Fibroblast of villous mesenchyme (primary cell): ENCODE measurements at places on chromosomes 16 and 17. TPM values are rescaled to one million over a fixed set of nuclear protein-coding genes. Genes with fewer than 3 reads are reported as not detected.

DNA sequence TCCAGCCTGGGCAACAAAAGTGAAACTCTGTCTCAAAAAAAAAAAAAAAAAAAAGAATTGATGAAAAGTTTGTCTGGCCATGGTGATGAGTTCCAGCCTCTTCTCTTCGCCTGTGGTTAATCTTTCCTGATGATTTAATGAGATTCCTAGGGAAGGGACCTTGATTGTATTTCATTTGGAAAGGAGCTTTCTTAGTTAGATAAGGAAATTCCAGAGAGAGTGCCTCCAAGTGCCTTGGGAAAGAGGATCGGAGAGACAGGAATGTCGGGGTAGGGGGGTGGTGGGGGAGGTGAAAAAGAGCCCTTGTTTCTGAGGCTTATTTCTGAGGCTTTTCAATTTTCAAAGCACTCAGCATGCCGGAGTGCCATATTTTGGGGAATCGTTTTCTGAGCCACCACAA lies 93.2 kb upstream of the SIAH1 start:
- DNase-seq, result peak; percentile 58

DNA sequence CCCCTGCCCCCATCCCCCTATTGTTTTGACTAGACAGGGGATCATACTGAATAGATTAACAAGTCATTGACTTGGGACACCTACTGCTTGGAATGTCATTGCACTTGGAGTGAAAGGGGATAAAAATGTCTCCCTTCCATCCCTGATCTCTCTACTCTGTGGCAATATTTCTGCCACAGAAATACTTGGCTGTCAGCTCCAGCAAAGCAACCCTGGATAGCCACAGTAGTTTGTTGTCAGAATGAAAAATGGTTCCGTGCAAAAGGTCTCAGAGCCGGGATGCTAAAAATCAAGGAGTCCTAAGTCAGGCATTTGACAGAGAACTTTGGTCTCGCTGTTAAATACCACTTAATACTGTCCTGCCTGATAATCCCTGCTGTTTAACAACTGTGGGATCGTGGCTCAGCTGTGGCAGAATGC lies 722.0 kb upstream of the SOX9 start:
- peak; percentile 67 for DNase-seq

DNA sequence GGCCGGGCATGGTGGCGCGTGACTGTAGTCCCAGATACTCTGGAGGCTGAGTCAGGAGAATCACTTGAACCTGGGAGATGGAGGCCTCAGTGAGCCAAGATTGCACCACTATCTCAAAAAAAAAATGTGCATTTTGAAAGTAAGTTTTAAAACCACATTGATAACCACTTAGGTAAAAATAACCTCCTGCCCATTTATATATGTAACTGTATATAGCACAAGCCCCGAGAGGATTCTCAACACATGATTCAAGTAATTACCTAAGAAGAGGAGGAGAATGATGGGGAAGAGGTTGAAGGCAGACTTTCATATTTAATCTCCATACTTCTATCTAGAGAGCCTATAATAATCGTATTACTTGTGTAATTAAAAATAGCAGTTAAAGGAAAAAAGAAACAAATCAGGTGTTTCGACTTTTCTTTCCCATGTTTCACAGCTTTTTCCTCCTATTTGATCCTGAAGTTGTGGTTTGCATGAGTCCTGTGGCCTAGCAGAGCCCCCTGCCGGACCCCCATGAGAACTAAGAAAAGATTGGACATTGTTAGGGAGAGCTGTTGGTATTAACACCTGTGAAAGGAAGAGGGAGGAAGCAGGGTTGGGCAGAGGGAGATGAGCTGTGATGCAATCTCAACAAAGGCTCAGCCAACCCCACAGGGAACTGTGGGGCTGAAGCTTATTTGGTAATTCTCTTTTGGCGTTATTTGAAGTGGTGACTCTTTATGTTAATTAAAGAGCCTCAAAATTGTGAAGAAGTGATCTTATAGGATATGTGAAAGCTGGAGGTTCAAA lies 22.1 kb downstream of the PMFBP1 start:
- no peak for DNase-seq

GRCh38 chr17:48246612-48247011 lies 139.0 kb downstream of the SNX11 start:
- no peak for DNase-seq

GRCh38 chr17:32288615-32289014 lies 23.0 kb downstream of the RHBDL3 start:
- DNase-seq, result no peak

DNA sequence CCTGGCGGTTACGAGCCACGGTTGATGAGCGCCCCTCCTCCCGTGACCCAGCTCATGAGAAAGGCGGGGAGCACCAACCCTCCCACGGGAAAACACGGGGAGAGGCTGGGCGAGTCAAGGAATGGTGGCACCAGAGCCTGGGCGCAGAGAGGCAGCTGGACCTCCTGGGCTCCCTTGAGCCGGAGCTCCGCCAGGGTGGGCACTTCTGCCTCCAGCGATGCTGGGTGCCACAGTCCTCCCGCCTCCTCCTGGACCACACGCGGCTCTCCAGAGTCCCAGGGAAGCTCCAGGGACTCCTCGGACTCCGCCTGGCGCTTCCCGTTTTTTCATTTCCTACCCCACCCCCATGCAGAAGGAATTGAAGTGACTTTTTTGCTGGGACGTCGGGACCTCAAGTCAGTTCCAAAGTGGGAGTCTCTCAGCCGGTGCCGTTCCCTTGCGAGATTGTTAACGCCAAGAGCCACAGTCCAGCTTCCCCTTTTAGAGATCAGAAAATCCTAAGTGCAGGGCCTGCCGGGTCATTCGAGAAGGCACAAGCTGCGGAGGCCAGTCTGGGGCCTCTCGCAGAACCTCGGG lies 6.6 kb upstream of the CBX8 start:
- DNase-seq, result no peak

GRCh38 chr16:2428051-2428783 lies 1.0 kb upstream of the CCNF start:
- DNase-seq, result peak; percentile 26

GRCh38 chr17:17941015-17941414 lies 31.2 kb downstream of the TOM1L2 start:
- no peak for DNase-seq

DNA sequence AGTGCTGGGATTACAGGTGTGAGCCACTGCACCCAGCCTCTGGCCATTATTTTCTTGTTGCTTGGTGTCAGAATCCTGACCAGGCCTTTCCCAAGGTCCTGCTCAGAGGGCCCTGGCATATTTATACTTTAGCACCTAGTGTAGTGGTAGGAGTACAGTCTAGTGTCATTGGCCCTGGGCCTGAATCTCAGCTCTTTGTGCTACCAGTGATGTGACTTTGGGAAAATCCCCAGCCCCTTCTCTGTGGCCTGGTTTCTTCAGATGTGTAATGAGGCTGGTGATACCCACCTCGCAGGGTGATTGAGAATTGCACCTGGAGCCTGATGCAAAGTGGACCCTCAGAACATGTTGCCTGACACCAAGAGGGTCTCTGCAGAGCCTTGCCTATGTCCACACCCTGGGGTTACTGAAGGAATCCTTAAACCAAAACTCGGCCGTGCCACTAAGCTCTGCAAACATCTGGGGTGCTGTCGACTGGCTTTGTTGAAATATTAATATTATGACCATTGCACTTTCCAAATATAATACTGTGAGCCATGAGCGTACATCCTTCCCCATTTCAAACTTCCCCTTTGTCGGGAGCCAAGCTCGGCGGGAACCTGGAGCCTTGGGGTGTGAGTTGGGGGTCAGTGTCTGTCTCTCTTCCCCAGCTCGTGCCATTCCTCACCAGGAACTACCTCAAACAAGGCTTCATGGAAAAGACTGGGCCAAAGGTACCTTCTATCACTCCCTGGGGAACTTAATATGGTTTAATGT lies 18.0 kb upstream of the RNF135 start:
- no peak for DNase-seq

DNA sequence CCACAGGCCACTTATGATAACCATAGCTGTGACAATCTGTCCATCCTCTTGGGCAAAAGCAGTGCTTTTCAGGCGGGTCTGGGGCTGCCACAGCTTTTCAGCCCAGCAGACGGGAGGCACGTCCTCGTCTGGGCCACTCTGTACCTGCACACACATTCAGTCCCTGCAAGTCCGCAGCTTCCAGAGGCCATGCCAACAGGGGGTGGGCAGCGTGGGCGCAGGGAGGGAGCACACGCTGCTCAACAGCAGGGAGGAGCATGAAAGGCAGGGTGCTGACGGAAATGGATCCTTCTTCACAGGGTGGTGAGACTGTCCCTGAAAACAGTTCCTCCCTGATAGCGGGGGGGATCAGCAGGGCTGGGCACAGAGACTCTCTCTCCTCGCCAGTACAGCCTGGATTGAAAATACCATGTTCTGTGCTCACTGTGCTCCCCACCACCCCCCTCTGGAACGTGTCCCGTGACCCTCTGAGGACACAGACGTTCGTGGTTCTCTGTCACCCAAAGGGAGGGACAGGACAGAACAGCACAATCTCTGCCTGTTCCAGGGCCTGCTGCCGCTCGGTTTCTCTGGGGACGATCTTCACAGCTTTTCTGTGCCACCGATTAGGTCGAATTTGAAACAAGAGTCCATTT lies 41.7 kb downstream of the PEMT start:
- DNase-seq, result no peak

DNA sequence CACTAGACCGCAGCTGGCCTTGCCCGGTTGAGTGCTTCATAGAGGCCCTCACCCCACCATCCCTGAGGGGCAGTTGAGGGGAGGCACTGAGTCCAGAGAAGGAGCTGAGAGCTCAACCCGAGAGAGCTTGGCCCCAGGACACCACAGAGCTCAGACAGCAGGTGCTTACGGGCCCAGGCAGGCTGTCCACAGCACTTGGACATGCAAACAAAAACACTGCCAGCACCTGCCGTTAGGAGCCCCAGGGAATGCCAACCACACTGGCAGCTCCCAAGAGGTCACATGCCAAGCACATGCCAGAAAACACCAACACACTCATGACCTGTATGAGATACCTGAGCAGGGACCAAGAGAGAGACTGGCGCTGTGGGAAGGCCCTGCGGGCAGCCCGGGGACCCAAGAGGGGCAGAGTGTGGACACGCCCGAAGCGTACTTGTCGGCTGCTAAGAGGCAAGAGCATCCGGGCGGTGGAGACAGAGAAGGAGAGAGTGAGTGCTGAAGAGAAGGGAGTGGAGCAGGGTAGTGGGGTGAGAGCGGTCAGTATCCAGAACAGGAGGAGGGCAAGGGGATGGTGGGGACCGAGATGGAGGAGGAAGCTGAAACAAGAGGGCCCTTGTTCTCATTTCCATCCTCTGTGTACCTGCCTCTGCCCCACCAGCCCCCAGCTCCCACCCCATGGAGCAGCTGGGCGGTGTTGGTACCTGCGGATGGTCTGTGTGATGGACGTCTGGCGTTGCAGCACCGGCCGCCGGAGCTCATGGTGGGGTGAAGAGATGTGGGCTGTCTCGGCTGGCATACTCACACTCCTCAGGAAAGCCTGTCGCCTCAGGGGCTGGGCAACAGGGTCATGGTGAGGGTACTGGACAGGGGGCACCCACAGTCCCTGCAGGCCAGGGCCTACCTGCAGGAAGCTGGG lies 8.2 kb downstream of the RHBDF1 start:
- no peak for DNase-seq

GRCh38 chr17:75632863-75633485 lies at the start of gene SMIM5:
TSS of gene SMIM5 (plus strand) at chr17:75633434. CDS start at chr17:75640202, 6,768 bp downstream.
- peak; percentile 89 for DNase-seq

GRCh38 chr16:12158428-12158827 lies 181.9 kb downstream of the SNX29 start:
- peak; percentile 51 for DNase-seq

- DNase-seq, result no peak
Measured at GRCh38 chr17:10776381-10776780, 27.5 kb downstream of the TMEM238L start.

DNA sequence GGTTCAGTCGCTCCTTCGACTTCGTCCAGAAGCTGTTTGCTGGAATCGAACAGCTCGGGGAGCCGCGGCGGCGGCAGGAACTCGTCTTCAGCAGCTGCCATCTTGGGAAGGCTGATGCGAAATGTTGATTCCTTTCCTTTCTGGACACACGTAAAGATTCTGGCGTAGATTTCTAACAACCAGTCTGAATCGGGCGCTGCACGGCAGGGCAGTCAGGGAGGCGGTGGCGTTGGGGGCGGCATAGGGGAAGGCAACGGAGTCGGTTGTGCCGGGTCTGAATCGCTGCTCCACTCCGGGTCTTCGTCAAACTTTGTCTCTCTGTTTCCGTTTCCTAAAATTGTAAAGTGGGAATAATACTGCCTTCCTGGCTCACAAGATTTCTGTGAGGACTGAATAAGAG lies 30.3 kb downstream of the TEX14 start:
- DNase-seq, result no peak

- no peak for DNase-seq
Measured at GRCh38 chr17:48095611-48096010, 5.7 kb downstream of the CBX1 start.

GRCh38 chr16:82886146-82886545 lies 259.4 kb downstream of the CDH13 start:
- DNase-seq, result no peak

- no peak for DNase-seq
Measured at GRCh38 chr17:61230972-61231820, 168.4 kb upstream of the TBX2 start.

GRCh38 chr16:1030473-1030901 lies 42.1 kb upstream of the SSTR5 start:
- no peak for DNase-seq

- no peak for DNase-seq
Measured at GRCh38 chr16:56889206-56889605, 24.2 kb downstream of the SLC12A3 start.

GRCh38 chr16:77961814-77962213 lies 60.5 kb upstream of the CLEC3A start:
- DNase-seq, result no peak

- peak; percentile 3 for DNase-seq
Measured at GRCh38 chr16:10465821-10466220, 80.0 kb downstream of the ATF7IP2 start.

GRCh38 chr16:67441271-67441753 lies 10.4 kb downstream of the HSD11B2 start:
- no peak for DNase-seq

DNA sequence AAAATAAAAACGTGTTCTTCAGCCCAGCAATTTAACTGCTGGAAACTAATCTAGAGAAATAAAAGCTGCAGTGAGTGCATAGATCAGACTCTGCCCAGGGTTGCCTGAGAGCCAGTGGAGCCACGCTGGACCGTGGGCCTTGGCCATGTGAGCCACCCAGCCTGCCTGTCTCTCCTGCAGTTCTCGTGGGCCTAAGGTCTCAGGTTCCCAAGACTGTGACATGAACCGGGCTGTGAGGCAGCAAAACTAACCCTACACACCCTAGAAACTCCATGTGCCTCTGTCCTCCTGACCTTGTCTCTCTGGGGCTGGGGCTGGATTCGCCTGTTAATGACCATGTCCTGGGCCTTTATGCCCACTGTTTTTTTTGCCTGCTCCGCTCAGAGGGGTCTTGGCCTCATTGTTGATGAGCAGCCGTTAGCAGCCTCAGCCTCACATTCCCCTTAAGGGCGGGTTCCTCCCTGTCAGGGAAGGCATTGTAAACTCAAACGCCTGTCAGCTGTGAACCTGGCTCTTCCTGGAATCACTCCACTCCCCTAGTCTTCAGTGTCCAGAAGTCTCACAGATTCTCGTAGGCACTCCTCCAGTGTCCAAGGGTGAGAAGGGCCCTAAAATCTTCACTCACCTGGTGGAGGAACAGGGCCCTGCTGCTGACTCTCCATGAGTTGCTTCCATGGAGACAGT lies 16.9 kb downstream of the C16orf90 start:
- DNase-seq, result no peak

SPATA33 gene
- total RNA-seq, result 3.5 and 3.9 TPM in 2 replicates

ATP1B2 gene
- total RNA-seq, result not detected in 2 replicates

NPIPB6 gene
- not detected in 2 replicates for total RNA-seq

KCNH4 gene
- total RNA-seq, result under 0.01 TPM in 1 of 2 replicates, not detected in the other

GGT6 gene
- not detected in 2 replicates for total RNA-seq

FBXW10 gene
- under 0.01 and 0.32 TPM in 2 replicates for total RNA-seq

ZG16 gene
- not detected in 2 replicates for total RNA-seq

CENPT gene
- total RNA-seq, result 31.6 and 39.7 TPM in 2 replicates

FA2H gene
- not detected in 2 replicates for total RNA-seq
